ENCODE measurements at places on chromosomes 1 and 21. TPM values are rescaled to one million over a fixed set of nuclear protein-coding genes. Genes with fewer than 3 reads are reported as not detected.

MEX3A gene
- total RNA-seq: 5.1 TPM

RASAL2 gene
- 0.61 TPM for total RNA-seq

KLHDC7A gene
- not detected for total RNA-seq

IVL gene
- 12.1 TPM for total RNA-seq

HCRTR1 gene
- not detected for total RNA-seq
